Stimulated activated CD4-positive, alpha-beta T cell treated with anti-CD3 and anti-CD28 coated beads, Interleukin-2, amount 100 ng/mL, for 24 hours (primary cell): ENCODE measurements at places on chromosomes 6 and 20.

- no peak for DNase-seq
These were observed 42.1 kb downstream of the LYRM2 start for GRCh38 chr6:89596484-89596883.

- no peak for DNase-seq
These were observed 1.8 kb upstream of the TGM3 start for GRCh38 chr20:2293971-2294370.

DNA sequence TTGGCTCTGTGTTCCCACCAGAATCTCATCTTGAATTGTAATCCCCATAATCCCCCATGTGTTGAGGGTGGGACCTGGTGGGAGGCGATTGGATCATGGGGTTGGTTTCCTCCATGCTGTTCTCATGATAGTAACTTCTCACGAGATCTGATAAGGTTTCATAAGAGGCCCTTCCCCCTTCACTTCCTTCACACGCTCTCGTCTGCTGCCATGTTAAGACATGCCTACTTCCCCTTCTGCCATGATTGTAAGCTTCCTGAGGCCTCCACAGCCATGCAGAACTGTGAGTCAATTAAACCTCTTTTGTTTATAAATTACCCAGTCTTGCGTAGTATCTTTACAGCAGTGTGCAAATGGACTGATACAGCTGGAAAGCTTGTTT lies 90.0 kb downstream of the ELOVL5 start:
- DNase-seq: no peak

GRCh38 chr6:138246650-138247440 lies 28.6 kb upstream of the PBOV1 start:
- no peak for DNase-seq

DNA sequence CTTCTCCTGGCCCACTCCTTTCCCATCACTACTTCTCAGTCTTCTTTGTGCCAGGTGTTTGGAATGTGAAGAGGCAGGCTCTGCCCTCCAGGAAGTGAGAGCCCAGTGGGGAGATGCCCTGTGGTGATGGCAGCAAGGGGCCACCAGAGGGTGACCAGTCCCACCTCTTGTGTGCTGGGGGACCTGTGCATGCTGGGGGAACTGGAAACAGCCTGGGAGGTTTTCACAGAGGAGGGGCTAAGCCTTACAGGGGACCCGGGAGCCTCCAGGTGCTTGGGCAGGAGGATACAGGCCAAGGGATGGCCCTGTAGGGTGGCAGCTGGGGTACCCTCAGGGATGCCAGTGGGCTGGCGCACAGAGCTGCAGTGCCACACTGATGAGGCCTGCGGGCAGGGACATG lies 72.3 kb downstream of the RAMACL start:
- no peak for DNase-seq

DNA sequence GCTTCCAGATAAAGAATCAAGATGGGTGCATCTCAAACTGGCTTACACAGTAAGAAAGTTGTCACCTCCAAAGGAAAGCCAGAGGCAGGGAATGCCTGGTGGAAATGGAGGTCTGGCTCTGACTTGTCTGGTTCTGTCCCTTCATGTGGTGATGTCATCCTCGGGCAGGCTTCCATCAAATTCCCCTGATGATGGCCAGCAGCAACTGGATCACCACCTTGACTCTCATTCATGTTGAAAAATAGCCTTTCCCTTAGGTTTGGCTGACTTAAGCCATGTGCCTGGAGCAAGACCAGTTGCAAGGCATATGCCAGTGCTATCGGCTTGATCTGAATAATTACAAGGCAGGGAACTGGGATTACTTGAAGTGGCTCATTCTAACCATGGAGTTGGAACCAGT lies 28.8 kb downstream of the IMPG1 start:
- DNase-seq: no peak
